ENCODE measurements at places on chromosomes 5 and 9.

DNA sequence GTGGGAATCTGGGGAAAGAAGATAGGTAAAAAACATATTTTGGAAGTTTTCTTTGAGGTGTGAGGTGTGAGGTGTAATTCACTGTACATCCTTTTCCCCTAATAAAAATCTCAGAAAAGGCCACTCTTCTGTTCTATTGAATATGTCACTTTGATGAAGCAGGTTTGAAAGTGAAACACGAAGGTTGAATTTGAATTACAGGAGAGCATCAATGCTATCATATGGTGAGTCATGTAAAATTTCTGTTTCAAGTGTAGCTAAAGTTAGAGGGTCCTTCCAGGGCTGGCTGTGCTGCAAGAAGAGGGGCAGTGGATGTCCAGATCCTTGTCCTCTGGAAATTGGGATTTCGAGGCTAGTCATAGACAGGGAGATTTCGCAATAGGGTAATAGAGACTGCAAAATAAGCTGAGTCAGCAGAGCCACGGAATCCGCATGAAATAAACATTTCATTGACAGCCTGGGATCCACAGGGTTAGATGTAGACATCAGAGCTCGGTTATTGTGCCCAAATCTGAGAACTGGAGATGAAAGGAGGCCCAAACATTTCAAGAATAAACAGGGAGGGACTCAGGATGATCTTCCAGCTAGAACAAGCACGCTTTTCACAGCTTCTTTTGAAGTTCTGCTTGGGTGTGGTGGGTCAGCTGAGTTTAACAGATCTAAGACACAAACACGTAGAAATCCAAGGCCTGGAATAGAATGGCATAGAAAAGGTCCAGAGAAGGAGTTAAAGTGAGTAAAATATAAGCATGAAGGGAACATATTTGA is 194.4 kb upstream of the CDKN2B start:
- peak; percentile 88 for ATAC-seq

DNA sequence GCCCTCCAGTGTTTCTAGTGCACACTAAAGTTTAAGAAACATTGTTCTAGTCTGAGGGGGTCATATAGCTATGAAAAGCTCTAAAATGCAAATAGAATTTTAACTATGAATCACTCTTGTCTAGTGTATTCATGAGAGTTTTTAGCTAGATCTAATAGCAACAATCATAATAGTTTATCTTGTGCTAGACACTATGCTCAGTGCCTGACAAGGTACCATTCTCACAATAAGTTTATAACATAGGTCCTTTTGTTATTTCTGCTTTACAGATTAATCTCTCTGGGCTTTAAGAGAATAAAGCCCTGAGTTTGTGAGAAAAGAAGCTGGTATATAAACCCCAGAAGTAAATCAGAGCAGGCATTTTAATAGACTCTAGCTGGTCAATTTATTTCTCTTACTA is 2120.7 kb downstream of the MAT2B start:
- no peak for ATAC-seq

- ATAC-seq: no peak
Observed at GRCh38 chr9:128280084-128280622, 4.1 kb downstream of the SWI5 start.

DNA sequence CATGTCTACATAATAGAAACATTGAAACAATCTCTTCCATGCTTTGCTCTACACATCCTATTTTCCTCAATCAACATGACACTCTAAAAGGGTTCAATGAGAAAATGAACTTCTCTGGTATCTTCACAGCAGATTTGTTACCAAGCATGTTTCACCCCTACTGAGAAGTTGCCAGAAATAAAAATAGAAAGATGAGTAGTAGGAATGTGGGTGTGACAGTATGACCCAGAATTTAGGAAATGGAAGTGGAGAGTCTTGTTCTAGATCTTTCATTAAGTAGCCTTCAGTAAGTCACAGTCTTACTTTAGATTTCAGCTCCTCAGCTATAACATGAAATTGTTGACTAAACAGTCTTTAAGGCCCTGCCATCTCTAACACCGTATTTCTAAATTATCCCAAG is 581.8 kb downstream of the EFNA5 start:
- ATAC-seq: no peak

GRCh38 chr5:73638344-73639095 is 12.5 kb downstream of the ARHGEF28 start:
- no peak for ATAC-seq

DNA sequence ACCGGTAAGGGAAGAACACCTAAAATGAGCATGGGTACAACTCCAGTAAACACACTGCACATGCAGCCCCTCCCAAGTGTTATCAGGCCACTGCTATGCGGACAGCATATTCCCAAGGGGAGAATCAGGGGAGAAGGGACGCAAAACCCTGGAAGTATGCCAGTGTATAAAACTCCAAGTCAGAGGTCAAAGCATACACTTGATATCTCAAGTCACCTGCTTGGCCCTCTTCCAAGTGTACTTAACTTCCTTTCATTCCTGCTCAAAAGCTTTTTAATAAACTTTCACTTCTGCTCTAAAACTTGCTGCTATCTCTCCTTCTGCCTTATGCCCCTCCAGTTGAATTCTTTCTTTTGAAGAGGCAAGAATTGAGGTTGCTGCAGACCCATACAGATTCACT is 408.1 kb downstream of the HTR1A start:
- ATAC-seq: no peak

DNA sequence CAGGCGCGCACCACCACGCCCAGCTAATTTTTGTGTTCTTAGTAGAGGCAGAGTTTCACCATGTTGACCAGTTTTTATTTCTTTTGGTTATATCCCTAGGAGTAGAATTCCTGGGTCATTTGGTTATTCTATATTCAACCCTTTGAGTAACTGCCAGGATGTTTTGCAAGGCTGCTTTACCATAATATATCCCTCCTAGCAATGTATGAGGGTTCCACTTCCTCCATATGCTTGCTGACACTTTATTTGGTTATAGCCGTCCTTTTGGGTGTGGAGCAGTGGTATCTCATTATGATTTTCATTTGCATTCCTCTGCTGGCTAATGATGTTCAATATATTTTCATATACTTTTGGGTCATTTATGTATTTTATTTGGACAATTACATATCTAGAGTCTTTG is 81.2 kb downstream of the RAB24 start:
- ATAC-seq: no peak

- ATAC-seq: no peak
Observed at GRCh38 chr5:90528601-90529193, 687 bp downstream of the LYSMD3 start.

DNA sequence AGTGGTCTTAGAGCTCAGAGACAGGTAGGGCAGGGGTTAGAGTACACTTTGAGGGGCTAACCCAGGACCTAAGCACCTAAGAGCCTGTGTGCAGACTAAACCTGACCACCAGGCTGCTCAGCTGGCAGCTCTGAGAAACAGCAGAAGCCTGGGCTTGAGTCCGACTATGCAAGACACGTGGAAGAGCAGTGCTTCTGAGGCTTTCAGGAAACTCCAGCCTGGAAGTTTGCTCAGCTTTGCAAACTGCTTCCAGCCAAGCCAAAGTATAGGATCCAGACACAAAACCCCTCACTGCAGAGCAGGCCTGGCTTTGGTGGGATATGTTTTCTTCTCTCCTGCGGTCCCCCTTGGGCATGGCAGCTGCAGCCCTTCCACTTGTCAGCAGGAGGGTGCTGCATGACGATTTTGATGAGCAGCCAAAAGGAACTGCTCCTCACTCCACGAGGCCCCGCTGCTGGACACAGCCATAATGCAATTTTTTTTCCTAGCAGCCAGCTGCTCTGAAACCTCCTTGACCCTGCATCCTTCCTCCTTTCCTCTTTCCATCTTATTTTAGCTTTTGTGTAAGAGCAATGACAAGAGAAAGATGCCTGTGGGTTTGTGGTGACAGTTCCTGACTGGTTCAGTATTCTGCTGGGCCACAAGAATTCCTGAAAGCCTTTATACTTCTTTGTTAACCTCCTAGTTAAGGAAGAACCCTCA is 123.1 kb downstream of the LIFR start:
- ATAC-seq: no peak

DNA sequence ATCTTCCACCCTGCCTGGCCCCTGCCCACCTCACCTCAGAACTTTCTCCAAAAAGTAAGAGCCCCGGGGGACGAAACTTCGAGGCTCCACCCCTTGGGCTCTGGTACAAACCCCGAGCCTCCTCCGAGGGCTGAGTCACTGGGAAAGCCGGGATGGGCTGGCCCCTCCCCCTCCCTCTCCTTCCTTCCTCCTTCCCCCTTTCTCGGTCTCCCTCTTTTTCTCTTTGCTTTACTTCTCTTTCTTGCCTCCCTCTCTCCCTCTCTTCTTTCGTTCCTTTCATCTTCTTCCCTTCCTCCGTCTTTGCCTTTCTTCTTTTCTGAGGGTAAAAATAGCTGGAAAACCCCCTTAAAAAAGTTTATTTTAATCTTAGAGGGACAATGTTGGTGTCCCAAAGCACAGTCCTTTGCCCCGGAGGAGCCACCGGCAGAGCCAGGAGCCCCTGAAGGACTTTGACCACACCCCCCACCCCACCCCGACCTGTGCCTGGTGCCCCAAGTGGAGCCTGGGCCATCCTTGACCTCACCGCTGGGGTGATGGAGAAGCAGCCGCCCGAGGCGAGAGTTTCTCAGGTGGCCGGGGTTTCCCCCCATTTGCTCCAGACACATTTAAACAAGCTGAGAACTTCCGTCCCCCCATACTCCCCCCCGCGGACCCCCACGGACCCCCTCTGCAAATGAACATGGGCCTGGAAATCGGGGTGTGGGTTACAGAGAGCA is 5.7 kb upstream of the NOTCH1 start:
- peak; percentile 11 for ATAC-seq

DNA sequence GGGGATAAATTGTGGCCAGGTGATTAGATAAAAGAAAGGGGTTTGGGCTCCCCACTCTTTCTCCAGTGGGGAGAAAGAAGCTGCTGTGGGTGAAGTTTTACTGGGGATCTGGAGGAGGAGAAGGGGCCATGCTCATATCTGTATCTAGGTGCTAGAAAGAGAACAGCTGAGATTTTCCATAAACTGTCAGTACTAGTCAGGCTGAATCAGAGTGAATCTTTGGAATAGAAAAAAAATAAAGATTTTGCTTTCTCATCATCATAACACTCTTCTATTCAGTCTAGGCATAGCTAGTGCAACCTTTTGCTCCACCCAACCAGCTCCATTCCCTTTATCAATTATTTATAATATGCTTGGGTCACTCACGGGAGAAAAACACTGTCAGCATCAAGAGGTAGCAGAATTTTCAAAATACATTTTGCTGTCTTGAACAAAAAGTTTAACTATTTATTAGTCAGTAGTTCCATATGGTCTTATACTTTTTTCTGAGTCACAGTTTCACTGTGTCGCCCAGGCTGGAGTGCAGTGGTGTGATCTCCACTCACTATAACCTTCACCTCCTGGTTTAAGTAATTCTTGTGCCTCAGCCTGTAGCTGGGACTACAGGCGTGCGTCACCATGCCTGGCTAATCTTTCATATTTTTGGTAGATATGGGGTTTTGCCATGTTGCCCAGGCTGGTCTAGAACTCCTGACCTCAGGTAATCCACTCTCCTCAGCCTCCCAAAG is 21.3 kb upstream of the ERMP1 start:
- peak; percentile 36 for ATAC-seq

- ATAC-seq: no peak
Observed at GRCh38 chr9:32581512-32582143, 8.7 kb upstream of the NDUFB6 start.

GRCh38 chr9:35859990-35860339 is 10.2 kb downstream of the OR13J1 start:
- no peak for ATAC-seq

- no peak for ATAC-seq
Observed at GRCh38 chr9:120852240-120853010, 9.7 kb upstream of the PSMD5 start.

DNA sequence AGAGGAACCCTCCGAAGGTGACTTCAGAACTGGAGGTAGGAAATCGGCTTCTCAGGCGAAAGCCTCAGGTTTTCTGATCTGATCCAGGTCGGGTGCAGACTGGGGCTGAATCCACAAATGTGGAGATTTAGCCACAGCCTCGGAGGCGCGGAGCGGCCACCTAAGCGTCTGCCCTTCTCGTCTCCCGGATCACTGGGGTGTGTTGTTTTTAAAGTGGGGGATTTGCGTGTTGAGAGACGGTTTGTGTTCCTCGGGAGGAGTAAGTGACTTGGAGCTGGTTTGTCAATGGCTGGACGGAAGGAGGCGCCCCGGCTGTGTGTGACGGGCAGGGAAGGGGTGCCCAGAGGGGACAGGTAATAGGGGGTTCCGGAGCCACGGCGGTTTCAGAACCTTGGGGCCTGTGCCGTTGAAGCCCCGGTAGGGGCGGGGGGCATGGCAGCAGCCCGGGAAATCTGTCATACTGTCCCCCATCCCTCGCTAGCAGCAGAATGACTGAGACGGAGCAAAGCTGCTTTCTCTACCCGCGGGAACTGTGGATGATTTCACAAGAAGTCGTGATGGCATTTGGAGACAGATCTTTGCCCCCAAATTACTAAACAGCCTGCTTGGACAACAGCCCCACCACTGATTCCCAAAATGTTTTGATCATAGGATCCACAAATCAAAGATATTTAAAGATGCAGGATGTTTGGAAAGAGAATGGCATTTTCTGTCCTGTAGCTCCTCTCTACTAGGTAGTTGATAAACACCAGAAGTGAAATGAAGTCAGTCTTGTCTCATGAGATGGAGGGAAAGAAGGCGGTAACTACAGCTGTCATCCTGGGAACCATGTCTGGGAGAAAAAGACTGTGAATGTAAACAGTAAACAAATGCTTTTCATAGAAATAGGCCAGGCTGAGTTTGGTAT is 216.5 kb downstream of the PDZD2 start:
- no peak for ATAC-seq

- ATAC-seq: no peak
Observed at GRCh38 chr5:93164690-93165089, 416.3 kb downstream of the NR2F1-AS1 start.

GRCh38 chr5:147391781-147392180 is 118.1 kb downstream of the DPYSL3 start:
- no peak for ATAC-seq

GRCh38 chr5:15992918-15993317 is 186.7 kb downstream of the MARCHF11 start:
- no peak for ATAC-seq

DNA sequence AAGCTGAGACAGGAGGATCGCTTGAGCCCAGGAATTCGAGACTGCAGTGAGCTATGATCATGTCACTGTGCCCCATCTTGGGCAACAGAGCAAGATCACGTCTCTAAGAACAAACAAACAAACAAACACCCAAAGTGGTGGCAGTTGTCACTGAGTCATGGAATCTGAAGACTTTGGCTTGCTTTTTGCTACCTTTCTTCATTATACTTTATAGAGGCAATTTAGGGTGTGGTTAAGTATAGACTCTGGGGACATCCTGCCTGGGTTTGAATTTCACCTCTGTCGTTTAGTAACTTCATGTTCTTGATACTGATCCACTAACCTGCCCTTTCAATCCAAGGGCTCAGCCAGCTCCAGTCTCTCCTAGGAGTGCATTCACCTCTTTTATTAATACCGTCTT is 13.0 kb upstream of the HOMER1 start:
- no peak for ATAC-seq

DNA sequence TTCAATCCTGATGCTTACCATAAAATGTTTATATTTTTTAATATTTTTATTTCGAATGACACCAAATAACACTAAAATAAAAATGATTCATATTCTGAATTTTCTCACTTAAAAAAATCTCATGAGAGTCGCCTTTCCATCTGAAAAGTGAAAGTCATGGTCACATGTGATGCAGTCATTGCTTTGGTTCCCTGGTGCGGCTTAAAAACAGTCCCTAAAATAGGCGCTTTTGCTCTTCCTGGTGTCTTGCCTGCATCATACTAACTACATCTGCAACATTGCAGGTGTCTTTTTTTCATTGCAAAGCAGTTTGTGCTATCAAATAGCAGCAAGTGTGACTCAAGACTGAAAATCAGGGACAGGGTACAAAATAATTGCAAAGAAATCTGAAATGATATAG is 185.2 kb upstream of the NREP start:
- no peak for ATAC-seq

GRCh38 chr9:100731038-100731556 is 153.2 kb downstream of the CAVIN4 start:
- ATAC-seq: no peak

Measured in activated CD4-positive, CD25-positive, alpha-beta regulatory T cell treated with anti-CD3 and anti-CD28 coated beads, Interleukin-2, amount 50 U/mL, for 24 hours (primary cell).